GM06990 (cell line): ENCODE measurements at places on chromosomes 2 and 18.

GRCh38 chr2:206846331-206846730 is 80.9 kb downstream of the FASTKD2 start:
- DNase-seq: no peak

DNA sequence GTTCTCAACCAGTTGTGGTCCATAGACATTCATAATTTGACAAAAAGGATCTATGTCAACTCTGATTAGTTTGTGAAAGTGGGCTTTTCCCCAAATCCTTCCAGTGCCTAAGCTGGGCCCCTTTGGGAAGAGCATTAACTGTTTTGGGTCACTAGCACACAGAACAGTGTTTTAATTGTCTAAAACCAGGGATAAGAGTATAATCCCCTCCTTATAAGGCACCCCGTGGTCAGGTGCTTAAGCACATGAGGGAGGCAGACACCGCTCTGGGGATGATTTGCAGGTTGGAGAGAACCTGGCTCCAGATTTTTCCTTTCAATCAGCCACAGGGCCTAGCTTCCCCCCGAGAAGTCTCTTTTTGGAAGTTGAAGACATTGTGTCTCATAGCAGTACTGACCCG is 53.6 kb upstream of the RFX8 start:
- no peak for DNase-seq

- DNase-seq: no peak
Observed at GRCh38 chr18:49768051-49768391, 45.3 kb downstream of the ACAA2 start.

DNA sequence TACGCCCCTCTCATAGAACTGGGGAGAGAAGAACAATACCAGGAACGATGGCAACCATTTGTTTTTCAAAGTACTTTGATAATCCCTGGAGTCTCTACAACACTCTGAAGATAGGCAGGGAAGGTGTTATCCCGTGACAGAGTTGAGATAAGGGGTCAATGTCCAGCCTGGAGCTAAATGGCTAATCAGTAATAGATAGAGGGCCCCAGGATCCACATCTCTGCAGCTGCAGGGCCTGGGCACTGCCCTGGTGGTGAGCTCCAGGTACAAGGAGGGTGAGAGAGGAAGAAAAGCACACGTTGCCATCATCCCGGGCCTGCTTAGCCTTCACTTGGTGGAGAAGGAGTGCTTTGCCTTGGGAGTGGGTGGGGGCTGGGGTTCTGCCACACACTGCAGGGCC is 260.6 kb downstream of the PRKCE start:
- DNase-seq: no peak

DNA sequence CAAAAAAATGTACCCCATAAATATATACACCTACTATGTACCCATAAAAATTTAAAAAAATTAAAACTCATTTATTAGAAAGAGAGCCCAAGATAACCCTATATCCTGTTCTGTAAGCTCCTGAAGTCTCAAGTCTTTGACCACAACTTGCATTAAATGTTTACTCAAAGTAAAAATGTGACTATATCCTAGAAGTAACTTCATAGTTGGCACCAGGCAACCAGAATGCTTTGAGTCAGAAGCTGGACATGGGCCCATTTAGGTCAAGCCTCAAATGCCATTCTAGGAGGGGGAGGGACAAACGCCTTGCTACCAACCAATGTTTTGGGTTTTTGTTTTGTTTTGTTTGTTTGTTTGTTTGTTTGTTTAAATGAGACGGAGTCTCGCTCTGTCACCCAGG is 9.3 kb upstream of the TBC1D8 start:
- DNase-seq: no peak

DNA sequence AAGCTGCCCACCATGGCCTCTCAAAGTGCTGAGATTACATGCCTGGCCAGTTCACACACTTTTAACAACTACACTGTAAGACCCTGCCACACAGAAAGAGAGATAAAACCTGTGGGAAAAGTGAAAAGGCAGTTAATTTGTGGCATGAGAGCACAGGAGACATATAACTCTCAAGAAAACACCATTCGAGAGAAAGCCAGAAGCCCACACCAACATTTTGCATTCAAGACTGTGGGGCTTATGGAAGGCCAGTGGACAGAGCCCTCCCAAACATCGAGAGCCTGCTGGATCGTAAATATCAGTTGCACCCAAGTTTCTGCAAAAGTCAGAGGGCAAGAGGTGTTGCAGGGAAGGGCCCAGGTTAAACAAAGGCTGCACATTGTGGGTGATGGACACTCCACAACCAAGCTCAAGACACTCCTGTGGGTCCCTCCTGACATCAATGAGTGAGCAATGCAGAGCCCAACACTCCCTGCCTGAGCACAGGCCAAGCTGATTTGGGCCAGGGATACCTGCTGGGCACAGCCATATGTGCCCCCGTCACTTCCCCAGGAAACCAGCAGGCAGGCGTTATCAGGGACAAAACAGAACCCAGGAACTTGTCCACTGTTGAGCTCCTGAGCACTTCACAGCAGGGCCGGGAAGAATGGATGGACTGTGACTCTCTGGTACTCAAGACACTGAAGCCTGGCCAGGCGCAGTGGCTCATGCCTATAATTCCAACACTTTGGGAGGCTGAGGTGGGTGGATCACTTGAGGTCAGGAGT is 114.4 kb downstream of the ZFP36L2 start:
- DNase-seq: no peak

- DNase-seq: no peak
Observed at GRCh38 chr2:222076973-222077690, 221.7 kb downstream of the PAX3 start.

- DNase-seq: no peak
Observed at GRCh38 chr2:217163987-217164386, 304.1 kb upstream of the TNP1 start.

GRCh38 chr18:59271606-59272220 is 1.5 kb downstream of the RAX start:
- DNase-seq: no peak

GRCh38 chr2:145124085-145124484 is 604.2 kb upstream of the ZEB2 start:
- DNase-seq: no peak

- DNase-seq: peak; percentile 86
Observed at GRCh38 chr2:190648289-190649034, 421 bp upstream of the NAB1 start.

DNA sequence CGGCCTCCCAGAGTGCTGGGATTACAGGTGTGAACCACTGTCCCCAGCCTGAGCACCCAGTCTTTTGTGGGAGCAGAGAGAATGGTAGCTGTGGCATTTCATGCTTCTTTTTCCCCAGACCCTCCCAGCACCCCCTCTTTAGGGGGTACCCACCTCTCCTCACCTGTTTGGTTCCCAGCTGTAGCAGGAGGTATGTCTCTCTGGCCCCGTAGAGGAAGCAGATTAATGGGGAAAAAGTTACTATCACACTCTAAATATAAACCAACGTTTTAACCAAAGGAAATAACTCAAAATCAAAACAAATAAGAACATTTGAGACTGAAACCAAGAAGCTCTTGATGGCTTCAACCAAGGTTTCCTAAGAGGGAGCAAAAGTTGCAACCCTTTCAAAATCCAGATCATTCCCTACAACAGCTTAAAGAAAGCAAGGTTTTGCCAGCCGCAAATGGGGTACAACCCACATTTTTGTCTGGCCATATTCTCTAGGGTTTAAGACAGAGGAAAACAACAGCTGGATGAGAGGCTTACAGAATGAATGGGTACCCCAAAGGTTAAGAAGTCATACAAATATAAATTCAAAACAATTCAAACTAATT is 8.0 kb downstream of the RNF125 start:
- no peak for DNase-seq

DNA sequence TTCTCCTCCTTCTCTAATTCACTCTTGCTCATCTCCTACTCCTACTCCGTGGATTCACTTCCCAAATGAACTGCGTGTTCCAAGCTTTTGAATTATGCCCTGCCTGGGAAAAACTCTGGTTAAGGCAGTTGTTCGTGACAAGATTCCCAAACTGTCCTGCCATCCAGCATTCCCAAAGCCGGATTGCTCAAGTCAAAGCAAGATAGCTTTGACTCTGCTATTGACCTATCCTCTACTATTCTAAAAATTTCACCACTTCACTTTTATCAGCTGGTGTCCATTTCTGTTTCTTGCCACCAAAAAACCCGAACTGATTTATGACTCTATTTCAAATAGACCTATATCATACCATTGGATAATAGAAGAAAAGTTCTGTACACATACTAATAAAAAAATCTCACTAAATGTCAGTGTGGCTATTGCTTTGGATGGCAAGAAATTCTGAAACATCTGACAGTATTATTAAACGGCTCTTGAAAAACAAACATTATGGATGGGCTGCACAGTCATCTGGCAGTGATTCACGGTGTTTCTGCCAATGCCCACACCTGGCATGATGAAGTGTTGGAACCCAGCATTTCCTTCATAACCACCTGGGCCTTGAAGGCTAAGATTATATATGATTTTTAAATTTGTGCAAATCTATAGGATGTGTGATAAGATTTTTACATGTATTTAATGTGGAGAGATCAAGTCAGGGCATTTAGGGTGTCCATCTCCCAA is 87.4 kb downstream of the NCKAP5 start:
- no peak for DNase-seq

DNA sequence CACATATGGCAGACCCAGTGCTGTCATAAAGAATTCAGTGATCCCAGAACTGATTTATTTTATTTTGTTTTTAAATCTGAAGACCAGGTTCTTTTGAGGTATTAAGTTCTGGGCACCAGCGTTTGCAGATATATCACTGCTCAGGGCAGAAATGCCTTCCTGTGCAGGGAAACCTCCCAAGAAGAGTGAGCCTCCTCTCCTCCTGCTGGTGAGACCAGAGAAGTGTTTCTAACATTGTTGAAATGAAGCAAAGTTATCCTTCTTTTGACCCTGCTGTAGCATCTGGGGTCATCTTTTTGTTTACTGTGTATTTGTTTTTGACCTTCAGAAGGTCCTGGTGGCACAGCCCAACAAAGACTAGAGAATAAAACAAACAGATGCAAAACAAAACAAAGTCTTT is 94.0 kb downstream of the AQP4 start:
- no peak for DNase-seq

- DNase-seq: peak; percentile 83
Observed at GRCh38 chr2:158457092-158457825, 507 bp downstream of the PKP4 start.

DNA sequence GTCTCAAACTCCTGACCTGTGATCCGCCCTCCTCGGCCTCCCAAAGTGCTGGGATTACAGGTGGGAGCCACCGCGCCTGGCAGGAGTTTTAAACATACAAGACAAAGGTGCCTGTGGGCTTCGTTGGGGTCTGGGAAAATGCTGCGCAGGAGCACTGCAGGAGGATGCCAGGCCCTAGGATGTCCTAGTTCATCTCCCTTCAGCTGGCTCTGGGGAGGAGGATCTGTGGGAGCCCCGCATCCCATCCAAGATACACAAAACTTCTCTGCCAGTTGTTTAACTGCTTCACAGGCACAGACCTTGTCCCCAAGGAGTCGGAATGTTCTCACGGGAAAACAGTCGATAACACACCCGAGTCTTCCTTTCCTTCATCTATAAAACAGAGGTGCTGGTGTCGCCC is 89.1 kb downstream of the POLR1A start:
- no peak for DNase-seq

GRCh38 chr2:144942516-144943256 is 422.8 kb upstream of the ZEB2 start:
- no peak for DNase-seq

DNA sequence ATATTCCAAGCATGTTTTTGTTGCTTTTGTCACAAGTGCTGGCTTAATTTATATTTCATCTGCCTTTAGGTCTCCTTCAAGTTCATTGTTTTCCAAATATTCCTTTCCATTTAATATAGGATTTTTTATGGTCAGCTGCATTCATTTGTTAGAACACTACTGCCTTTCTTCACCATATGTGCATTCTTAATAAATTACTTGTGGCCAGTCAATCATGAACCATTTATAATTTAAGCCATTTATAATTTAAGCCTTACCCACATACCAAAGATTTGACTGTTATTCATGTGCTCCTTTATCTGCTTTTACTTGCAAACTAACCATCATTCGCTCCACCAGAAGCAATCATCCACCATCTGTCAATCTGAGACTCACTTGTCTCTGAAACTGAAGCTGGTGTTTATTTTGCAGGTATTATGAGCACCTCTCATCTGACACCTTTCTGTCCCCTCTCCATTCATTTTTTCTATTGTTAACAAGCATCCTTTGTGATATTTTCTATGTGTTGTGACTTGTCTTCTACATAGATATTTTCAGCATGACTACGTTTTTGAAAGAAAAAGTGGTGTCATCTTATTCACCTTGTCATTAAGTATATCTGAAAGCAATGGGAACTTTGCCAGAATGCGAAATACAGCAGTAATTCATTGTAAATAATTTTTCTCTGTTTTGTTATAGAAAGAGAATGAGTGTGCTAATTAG is 786.8 kb downstream of the KCNJ3 start:
- no peak for DNase-seq

- DNase-seq: no peak
Observed at GRCh38 chr18:66129248-66129647, 378.4 kb downstream of the CDH7 start.

DNA sequence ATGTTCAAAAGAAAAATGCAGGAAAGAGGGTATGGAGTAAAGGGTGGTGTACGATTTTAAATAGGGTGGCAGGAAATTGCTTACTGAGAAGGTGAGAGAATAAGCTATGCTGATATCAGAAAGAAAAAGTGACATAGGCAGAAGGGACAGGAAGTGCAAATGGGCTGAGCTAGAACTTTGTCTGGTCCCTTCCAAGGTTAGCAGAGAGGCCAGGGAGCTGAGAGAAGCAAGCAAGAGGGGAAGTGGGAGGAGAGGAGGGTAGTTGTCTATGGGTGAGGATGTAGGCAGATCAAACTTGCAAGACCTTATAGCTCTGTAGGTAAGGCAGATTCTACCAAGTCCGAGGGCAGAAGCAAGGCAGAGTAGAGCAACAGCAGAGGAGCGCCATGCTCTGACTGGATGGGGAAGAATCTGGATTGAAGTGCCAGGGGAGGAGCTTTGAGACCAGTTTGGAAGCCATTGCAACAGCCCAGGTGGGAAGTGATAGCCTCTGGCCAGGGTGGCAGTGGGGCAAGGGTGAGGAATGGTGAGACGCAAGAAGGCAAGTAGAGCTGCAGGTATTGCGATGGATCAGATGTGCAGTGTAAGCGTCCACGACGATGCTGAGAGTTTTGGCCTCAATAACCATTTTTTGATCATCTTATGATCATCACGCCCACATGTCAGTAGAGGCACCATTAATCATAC is 134.4 kb upstream of the APCDD1 start:
- no peak for DNase-seq

DNA sequence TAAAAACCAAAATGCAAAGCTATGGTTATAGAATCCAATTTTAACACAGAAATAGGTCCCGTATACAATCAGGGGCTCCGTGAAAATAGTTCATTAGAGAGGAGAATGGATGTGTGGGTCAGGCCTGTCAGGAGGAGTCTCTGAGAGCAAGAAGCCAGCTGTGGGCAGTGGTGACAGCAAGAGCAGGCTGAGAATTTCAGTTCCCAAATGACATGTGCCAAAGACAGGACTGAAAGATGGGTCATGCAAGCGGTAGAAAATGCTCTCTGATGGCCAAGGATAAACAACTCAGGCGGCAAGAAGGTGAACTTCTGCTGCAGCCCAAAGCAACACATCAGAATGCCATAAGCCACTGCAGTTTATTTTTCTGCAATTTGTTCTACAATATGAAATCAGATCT is 100.4 kb downstream of the CCDC141 start:
- DNase-seq: no peak
